ENCODE measurements at places on chromosomes 12 and 14. TPM values are rescaled to one million over a fixed set of nuclear protein-coding genes. Genes with fewer than 3 reads are reported as not detected.

DNA sequence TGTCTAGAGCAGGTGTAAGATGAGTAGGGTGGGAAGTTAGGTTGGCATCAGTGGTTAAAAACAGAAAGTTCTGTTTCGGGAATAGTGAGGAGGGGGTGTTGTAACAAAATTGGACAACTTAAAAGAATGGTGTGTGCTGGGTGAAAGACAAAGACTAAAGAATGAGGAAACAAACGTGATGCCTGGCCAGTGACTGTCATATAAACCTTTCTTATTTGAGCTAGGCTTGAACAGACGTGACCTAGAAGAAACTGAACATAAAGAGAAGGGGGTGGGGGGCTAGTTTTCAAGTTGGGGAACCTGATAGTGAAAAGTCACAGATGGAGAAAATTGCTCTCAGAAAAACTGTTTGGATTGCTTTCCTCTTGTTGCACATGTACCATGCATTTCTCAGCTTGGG lies 39.6 kb downstream of the RAD52 start:
- H3K4me3 ChIP-seq = no peak overlapping the region
- H3K27me3 ChIP-seq = no peaks in the 10 kb centered on the region
- H3K27ac ChIP-seq = peak overlapping the region; percentile 25
- peaks cover 61% of the 10 kb centered on the region for H3K36me3 ChIP-seq

- no peak overlapping the region for H3K4me3 ChIP-seq
- H3K4me1 ChIP-seq = no peaks in the 10 kb centered on the region
- no peaks in the 10 kb centered on the region for H3K27me3 ChIP-seq
- H3K36me3 ChIP-seq = no peaks in the 10 kb centered on the region
- H3K27ac ChIP-seq = no peak overlapping the region
Measured at GRCh38 chr14:84029720-84030119, 1500.2 kb upstream of the FLRT2 start.

DNA sequence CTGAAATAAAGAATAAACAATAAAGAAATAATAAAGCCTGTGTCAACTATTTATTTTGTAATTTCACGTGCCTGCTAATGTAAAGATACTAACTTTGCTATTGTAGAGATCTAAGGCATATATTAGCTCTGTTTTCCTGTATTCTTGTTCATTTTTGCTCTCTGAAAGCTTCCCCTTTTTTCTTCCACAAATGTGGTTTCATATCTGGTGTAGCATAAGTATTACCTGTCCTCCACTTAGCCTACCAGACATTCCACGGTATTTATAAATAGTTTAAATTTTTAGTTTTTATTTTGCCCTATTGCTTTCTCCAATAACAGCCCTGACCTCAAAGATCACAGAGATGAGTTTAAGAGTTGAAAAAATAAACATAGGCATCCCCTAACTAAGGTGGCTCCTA lies 92.6 kb upstream of the ATP2B1 start:
- no peak overlapping the region for H3K27ac ChIP-seq
- H3K36me3 ChIP-seq = no peaks in the 10 kb centered on the region
- no peak for DNase-seq
- H3K4me1 ChIP-seq = no peaks in the 10 kb centered on the region
- H3K27me3 ChIP-seq = no peaks in the 10 kb centered on the region

DNA sequence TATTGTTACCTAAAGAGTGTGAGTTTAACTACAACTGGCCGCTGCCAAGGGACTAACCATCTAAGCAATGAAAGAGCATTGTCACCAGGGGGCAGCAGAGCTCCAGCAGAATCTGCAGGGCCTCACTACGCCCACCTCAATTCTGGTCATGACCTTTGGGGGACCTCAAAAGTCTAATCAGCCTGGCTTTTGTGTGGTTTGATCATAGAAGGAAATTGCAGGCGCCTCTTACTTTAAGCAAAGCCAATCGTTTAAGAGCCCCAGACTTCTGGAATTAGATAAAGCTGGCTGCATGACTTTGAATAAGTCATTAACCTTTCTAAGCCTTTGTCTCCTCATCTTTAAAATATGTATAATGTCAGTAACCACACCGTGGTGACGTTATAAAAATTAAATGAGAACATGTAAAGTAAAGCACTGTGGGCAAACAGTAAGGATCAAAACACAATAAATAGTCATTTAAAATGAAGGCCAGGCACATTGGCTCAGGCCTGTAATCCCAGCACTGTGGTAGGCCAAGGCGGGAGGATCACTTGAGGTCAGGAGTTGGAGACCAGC lies 58.6 kb downstream of the TBX3 start:
- H3K27ac ChIP-seq = no peak overlapping the region
- no peak overlapping the region for H3K4me3 ChIP-seq
- DNase-seq = peak; percentile 72
- H3K36me3 ChIP-seq = no peaks in the 10 kb centered on the region
- peaks cover 6% of the 10 kb centered on the region for H3K27me3 ChIP-seq
- H3K4me1 ChIP-seq = no peaks in the 10 kb centered on the region

- H3K36me3 ChIP-seq = peaks cover 36% of the 10 kb centered on the region
- no peaks in the 10 kb centered on the region for H3K27me3 ChIP-seq
- peaks cover 23% of the 10 kb centered on the region for H3K4me1 ChIP-seq
- H3K27ac ChIP-seq = peak overlapping the region; percentile 89
- DNase-seq = no peak
- peak overlapping the region; percentile 97 for H3K4me3 ChIP-seq
Measured at GRCh38 chr12:98592825-98593322, 612 bp upstream of the SLC25A3 start.

GRCh38 chr14:105163040-105163742 lies 5.4 kb downstream of the JAG2 start:
- peaks cover 3% of the 10 kb centered on the region for H3K27me3 ChIP-seq
- H3K27ac ChIP-seq = no peak overlapping the region
- DNase-seq = no peak
- H3K36me3 ChIP-seq = no peaks in the 10 kb centered on the region

Gene PGF
- total RNA-seq = 0.09 TPM

All from activated CD4-positive, alpha-beta T cell treated with anti-CD3 and anti-CD28 coated beads for 36 hours (primary cell).